ENCODE measurements at places on chromosomes 1 and 21.

DNA sequence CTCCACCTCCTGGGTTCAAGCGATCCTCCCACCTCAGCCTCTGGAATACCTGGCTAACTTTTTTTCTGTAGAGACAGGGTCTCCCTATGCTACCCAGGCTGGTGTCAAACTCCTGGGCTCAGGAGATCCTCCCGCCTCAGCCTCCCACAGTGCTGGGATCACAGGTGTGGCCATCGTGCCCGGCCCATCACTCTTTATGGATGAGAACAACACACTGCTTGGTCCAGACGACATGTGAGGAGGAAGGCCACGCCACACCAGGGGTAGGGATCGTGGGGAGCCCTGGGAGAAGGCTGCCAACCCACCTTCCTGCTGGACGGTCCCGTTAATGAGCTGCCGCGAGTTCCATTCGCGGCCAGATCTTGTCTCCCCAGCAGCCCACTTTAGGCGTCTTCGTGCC is 5.0 kb upstream of the GABRD start:
- DNase-seq = no peak

DNA sequence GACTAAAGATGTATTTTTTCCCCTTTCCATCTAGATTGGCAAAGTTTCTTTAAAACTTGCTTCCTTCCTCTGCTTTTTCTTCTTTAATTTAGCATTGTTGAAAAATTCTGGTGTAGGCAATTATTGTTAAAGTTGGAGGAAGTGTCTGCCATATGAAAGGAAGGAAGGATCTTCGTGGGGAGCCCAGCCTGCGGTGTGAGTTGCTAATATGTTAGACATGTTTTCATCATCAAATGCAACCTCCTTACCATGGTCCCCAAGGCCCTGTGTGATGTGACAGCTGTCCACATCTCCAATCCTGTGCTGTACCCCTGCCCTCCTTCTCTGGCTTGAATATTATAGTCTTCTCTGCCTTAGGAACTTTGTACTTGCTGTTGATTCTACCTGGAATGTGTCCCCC is 81.0 kb upstream of the ZBTB18 start:
- DNase-seq = no peak

DNA sequence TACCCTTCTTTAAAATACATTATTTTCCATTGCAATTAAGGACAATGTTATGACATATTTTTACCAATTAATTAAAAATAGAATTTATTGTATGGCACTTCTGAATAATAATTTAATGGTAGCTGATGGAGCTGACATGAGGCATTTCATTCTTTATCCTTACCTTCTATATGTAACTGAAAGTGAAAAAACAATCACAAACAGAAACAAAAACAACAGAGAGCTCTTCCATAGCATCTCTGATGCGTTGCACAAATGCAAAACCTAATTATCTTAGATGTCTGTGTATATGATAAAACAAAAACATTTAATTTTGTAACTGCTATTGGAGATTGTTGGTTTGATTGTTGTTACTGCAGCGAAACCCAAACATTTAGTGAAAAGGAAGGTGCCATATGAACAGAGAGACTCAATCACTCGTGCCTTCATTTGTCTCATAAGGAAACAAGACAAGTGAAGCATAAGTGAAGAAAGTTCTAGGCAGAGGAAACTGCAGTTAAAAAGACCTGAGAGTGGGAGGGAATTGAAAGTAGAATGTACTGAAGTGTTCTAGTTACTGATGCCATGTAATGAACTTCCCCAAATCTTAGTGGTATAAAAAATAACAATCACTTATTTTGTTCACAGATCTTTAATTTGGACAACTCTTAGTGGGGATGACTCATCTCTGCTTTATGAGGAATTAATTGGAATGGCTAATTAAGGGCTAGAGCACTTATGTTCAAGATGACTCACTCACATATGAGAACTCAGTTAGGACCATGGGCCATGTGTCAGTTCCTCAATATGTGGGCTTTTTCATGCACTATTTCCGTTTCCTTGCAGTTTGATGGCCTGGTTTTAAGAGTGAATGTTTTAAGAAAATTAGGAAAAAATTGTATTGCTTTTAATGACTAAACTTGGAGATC is 245.0 kb upstream of the OLFM3 start:
- DNase-seq = no peak

GRCh38 chr1:179341943-179342547 is 23.7 kb upstream of the AXDND1 start:
- no peak for DNase-seq

GRCh38 chr1:115338457-115338820 is 390 bp upstream of the NGF start:
- DNase-seq = no peak

DNA sequence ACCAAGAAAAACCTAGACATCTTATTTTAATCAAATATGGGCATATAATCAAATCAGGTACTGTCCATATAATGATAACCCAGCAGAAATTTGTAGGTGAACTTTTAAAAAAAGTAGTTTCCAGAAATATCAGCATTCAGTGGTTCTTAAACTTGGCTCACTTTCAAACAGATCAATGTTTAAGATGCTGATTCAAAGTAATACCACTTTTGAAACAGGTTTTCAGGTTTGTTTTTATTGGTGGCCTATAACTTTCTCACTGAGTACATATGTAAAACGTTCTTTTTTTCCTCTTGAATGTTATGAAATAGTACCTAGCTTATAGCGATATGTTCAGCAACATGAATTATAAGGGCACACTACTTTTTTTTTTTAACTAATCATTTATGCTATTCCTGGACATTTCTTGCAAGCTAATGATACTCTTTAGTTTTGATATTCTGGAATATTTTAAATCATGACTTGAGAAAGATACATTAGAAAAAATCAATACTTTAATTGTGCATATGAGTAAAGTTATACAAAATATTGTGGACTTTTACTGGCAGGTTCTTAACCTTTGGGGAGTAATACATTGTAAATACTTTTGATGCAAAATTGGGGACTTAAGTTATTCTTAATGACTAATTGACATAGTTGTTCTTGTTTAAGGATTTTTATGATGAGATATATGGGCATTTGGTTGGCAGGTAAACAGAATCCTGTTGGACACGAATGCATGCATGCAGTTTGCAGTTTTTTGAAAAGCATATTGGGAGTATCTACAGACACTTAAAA is 3.0 kb downstream of the NFIA start:
- no peak for DNase-seq

DNA sequence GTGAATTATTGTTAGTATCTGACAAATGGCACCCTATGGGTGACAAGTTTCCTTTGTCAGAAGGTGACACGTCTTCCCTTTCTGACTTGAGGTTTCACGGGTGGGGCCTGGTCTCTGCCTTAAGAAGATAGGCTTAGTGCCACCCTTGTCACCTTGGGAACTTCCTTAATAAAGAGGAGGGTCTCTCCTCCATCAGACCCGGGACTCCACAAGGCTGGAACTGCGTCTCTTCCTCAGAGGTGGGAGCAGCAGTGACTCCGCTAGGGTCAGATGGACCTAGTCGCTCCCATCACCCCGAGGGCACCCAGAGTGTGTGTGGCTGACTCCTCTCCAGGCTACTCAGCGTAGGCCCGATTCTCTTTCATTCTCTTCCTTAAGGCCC is 774 bp upstream of the WDTC1 start:
- no peak for DNase-seq

DNA sequence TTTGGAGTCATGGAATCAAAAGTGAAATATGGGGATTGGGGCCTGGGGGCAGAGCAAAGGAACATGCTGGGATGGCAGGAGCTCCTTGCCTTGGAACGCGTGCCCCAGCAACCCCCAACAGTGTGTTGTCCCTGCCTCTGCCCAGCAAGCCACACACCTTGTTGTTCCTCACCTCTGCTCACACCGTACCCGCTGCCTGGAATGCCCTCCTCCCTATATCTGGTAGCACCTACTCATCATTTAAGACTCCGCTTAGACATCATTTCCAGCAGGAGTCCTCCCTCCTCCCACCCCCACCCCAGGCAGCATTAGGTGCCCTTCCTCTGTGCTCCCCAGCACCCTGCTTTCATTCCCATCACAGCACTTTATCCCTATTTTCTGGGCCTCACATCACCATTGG is 7.8 kb downstream of the NECTIN4 start:
- DNase-seq = no peak

DNA sequence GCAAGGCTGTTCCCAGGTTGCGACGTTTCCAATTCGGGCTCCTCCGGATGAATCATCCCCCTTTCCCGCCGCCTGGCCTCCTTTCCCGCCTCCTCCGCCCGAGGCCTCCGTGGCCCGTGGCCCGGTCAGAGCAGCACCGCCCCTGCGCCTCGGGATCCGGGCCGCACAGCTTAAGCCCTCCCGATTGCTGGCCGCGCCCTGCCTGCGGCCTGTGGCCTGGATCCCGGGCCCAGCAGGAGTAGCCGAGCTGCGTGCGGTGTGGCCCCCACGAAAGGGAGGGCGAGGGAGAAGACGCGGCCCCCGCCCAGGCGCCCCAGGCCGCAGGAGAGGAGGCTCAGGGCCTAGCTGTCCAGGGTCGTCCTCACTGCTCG is 1.0 kb downstream of the TMEM200B start:
- DNase-seq = peak; percentile 81

- no peak for DNase-seq
These were observed 35.9 kb upstream of the RNF19B start for GRCh38 chr1:33000427-33001026.

DNA sequence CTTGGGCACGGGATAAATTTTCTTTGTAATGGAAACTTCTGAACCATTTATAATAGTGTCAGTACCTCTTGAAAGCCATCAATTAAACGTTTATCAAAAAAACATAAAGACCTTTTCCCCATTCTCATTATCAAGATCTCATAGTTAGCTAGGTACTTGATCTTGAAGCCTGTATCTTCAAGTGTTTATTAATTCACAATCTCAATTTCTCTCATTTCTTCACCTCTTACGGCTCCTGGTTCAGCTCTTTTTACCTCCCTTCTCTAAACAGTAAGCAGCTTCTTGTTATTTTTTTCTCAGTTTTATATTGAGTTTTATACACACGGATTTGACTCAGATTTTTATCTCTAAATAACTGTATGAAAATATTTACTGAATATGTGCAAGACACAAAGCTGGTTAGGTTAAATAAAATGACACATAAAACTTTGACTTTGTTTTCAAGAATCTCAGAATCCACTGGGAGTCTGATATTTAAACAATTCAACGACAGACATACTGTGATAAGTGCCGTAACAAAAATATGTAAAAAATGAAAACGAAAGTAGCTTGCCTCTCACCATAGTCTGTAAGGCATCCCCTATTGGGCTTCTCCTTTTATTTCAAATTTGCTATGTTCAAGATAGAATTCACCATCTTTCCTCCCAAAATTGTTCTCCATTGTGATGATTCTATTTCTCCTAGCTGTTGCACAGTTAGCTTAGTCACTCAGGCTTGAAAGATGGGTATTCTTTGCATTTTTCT is 411.6 kb upstream of the ZRANB2 start:
- no peak for DNase-seq

DNA sequence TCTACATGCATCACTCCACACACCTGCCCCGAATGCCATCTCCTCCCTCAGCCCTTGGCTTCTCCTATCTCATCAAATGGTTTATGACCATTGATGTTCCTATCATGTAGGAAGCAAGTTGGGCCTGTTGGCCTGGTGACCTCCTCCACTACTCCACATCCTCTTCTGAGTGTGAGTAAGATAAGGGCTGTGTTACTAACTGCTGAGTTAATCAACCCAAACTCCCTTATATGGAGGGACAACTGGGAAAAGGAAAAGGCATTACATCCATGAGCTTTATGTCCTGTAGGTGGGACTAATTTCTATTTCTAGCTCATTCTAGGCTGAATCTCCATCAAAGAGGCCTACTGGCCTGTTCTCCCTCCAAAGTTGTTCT is 57.6 kb downstream of the WLS start:
- peak; percentile 63 for DNase-seq

DNA sequence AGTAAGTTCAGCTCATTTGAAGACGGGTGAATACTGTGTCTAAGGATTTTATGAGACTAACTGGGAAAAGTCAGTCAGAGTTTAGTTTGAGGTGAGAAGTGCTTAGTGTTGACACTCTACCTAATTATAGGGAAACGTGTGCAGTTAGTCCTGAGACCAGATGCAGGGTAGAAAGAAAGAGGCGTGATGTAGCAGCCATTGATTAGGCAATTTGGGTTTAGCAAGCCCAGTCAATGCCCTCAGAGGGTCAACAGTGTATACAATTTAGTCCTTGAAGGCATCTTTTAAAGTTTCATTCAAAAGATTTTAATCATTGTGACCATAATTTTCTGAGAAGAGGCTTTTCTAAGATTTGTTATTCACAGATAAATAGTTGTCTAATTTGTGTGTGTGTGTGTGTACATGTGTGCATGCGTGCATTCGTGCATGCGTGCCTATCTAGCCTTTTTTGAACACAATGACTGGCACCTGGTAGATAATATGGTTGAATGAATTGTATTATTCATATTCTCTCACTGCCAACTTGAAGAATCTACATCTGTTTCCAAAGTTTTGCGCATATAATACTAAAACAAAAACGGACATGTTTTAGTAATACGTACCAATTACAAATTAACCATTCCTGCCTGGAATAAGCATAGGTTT is 332.9 kb downstream of the SRGAP2C start:
- no peak for DNase-seq

DNA sequence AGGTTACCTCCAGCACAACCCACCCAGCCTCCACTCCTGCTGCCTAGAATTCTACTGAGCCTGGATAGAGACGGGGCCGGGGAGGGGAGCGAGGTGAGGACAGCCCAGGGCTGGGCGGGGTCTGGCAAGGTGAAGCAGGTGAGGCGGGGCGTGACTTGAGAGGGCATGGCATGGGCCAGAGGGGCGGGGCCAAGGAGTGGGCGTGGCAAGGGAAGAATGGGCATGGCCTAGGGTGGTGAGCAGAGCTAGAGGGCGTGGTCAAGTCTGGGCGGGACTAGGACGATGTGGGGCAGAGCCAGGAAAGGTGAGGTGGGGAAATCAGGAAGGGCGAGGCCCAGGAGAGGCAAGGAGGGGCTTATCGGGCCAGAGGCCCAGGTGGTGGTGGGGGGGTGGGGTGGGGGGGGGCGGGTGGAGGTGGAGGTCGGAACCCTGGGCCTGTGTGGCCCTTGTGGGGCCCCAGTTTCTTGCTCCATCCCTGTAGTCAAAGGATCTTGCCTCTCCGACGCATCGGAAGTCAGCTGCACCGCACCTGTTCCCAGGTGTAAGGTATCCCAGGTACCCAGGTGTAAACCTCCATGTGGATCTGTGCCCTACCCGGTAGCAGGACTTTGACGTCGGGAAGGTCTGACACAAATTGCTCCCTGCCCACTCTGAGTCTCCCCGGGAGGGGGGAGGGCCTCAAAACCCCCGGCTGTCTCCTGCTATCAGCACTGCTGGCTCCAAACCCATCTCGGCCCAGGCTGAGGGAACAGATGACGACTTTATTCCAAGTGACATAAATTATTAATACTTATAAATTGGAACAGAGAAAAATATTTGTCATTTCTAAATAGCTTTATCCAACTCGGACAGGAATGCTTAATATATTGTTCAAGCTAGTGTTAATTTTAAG is 32.9 kb upstream of the UTS2 start:
- no peak for DNase-seq

Measured in fibroblast of skin of right quadriceps (primary cell).